Amniotic stem cell (primary cell): ENCODE measurements at places on chromosomes 2 and 18.

- no peak for DNase-seq
Observed at GRCh38 chr2:207635468-207636200, 10.4 kb upstream of the METTL21A start.

- DNase-seq = peak; percentile 47
Observed at GRCh38 chr2:36277146-36277808, 78.3 kb upstream of the CRIM1 start.

DNA sequence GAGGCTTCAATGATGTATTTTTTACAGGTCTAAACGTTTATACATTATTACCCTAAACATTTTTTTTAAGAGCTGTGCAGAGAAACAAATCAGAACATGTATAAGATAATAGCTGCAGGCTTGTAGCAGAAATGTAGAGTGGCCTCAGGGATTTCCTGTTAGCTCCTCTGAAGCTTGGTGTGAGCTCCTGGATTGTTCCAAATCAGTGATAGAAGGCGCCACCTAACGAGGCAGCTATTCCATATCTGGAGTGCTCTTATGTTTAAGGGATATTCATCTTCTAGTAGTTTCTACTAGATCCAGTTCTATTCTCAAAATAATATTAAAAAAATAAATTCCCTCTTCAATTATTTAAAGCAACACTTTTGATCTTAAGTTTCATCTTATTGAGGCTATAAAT lies 93.1 kb downstream of the LRP1B start:
- DNase-seq = no peak

- DNase-seq = no peak
Observed at GRCh38 chr2:160124571-160124970, 62.2 kb upstream of the PLA2R1 start.

DNA sequence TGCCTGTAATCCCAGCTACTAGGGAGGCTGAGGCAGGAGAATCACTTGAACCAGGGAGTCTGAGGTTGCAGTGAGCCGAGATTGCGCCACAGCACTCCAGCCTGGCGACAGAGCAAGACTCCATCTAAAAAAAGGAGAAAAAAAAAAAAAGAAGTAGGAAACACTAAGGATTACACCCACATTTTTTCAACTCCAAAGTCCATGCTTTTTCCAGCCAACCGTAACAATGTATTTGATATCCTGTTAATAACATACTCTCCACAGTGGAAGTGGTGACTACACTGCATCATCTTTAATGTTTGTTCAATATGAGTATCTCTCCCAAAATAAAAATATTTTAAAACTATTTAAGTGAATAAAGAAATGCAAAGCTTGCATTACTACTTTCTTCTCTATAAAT lies 481.6 kb upstream of the ACVR2A start:
- DNase-seq = no peak

GRCh38 chr2:44392338-44392943 lies 30.7 kb downstream of the CAMKMT start:
- DNase-seq = peak; percentile 19

DNA sequence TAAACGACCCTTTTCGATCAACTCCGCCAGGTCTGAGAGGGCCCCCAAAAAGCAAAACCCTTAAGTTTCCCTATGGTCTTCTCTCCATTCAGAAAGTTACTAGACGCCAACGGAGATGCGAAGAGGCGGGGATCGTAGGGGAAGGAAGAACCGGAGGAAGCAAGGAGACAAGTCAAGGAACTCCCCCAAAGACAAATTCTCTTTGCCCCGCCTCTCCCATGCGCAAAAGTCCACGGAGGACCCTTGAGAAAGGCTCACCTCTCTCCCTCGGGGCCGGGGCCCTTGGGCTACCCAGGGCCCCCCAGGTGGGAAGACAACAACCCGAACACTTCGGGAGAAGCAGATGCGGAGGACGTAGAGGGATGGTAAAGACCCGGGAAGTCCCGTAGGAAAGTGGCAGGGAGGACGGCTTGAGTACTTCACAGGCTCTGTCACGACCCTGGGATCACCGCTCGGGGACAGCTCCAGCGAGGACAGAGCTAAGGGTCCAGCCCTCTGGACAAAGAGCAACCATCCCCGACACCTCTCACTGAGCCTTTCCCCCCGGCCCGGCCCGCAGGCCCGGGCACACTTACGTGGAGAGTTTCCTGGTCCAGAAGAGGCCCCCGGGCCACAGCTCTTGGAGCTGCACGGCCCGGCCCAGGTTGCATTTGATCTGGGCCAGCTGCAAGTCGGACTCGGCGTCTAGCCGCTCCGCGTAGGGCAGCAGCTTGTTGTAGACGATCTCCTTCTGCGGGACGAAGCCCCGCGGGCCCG lies 647 bp downstream of the PSME4 start:
- DNase-seq = no peak

- peak; percentile 25 for DNase-seq
Observed at GRCh38 chr2:234044157-234044556, 6.3 kb upstream of the SPP2 start.

DNA sequence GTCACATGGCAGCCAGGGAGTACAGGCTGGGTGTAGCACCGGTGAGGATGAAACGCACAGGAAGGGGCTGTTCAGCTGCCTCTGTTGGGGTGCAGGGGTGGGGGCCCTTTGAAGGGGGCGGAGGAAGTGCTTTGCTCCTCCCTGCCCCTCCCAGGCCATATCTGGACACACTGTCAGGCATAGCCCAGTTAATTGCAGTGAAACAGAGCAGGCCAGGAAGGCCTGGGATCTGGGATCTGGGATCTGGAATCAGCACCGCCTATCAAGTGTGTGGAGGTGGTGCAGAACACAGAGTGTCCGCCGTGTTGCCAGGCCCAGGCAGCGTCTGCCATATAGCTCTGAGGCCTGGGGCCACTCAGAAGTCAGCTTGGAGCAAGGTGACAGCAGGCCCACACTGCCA lies 119.3 kb upstream of the MSH2 start:
- no peak for DNase-seq

- no peak for DNase-seq
Observed at GRCh38 chr2:224386876-224387275, 15.0 kb downstream of the FAM124B start.

GRCh38 chr2:213806125-213806726 lies 522.0 kb downstream of the SPAG16 start:
- peak; percentile 17 for DNase-seq

GRCh38 chr2:106628377-106628776 lies 141.2 kb downstream of the CD8B2 start:
- DNase-seq = no peak

DNA sequence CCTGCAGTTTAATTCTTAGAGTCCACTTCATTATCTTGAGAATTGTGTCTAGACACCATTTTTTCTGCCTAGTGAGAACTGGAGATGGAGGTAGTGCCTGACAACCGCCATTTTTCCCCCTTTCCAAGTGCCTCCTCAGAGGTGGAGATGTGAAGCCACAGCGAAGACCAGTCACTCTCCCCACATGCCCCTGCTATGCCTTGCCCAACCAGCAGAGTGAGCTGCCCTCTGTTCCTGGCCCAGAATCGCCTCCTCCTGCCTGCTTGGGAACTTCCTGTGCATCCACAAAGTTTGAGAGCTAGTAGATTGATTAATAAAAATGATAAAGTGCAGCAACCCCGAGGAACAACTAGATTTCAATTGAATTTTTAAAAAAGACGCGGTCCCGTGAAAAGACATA lies 123.3 kb downstream of the CLIP4 start:
- DNase-seq = no peak

DNA sequence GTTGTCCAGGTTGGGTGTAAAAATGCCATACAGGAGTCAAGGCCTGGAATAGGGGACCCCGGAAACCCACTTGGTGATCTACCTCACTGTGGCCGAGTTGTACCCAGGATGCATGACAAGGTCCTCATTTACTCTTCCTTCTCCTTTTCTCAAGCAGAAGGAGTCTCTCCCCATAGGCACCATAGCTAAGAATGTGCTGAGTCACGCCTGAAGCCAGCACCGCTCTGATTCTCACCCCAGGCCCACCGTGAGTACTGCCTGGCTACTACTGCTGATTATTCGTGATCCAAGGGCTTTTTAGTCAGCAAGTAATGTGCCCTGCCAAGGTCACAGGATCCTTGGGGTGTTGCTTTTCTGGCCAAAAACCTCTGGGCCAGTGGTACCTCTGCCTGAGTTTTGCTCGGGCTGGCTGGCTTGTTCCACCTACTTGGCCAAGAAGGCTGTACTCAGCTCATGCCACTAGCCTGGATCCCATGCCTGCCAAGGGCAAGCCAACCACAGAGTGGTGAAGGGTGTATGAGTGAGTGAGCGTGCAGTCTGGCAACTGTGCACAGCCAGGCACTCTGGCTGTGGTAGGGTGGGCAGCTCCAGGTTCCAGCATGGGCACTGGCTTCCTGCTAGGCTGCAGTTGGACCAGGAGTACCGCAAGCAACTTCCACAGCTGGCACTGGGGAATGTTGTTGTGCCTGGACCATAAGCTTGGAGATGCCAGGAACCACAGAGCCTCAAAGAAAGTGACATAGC lies 650.1 kb upstream of the VRK2 start:
- DNase-seq = no peak

GRCh38 chr2:48107326-48107925 lies 201.1 kb upstream of the FBXO11 start:
- DNase-seq = peak; percentile 65

DNA sequence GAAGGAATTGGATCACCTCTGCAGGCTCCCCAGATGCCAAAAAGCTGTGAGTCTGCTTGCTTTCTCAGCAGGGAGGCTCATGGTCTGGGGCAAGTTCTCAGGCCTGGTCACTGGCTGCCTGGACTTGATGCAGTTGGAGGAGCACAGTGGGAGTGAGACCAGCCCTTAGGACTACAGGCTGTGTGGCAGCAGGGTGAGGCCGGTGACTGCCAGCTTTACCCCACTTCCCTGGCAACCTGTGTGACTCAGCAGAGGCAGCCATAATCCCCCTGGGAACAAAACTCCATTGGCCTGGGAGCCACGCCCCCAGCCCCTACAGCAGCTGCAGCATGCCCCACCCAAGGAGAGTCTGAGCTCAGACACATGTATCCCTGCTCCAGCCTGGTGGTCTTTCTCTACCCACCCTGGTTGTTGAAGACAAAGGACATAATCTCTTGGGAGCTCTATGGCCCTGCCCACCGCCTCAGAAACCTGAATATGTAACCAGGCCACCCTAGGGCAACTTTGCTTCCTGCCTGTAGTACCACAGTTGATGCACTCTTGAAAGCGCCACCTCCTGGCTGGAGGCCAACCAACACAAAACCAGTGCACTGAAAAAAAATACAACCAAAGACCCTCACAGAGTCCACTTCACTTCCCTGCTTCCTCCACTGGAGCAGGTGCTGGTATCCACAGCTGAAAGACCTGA lies 106.8 kb upstream of the SPATS2L start:
- DNase-seq = no peak

GRCh38 chr2:99439971-99440505 lies 49.8 kb downstream of the REV1 start:
- DNase-seq = no peak

DNA sequence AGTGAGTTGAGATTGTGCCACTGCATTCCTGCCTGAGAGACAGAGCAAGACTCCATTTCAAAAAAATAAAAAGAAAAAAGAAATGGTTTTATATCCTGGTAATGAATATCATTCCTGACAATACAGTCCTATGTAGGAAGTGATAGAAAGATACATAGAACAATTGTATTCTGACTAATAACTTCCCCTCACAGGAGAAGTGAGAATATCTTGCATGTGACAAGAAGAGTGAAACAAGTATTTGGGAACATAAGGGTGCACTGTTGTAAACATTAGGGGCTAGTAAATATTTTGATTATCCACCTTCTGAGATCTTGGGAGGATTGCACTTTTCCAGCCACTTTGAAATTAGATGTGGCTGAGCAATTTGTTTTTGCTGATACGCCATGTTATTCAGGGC lies 40.7 kb downstream of the KLHL14 start:
- DNase-seq = no peak

DNA sequence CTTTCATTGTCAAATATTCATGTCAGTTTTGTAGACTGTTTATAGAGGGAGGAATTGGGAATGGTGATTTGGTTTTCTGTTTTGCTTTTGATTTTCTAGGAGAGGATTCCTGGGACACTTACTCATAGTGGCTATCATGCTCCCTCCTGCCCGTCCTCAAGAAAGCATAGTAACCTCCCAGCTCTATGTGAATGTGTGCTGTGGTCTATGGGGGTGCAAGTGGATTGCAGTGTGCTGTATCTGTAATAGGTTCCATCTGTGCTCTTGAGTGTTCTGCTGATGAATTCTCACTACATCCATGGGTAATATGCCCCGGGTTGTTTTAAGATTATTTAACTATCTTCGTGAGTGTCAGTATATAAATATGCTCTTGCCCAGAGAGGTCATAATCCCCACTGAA lies 811.3 kb downstream of the CNTNAP5 start:
- no peak for DNase-seq

DNA sequence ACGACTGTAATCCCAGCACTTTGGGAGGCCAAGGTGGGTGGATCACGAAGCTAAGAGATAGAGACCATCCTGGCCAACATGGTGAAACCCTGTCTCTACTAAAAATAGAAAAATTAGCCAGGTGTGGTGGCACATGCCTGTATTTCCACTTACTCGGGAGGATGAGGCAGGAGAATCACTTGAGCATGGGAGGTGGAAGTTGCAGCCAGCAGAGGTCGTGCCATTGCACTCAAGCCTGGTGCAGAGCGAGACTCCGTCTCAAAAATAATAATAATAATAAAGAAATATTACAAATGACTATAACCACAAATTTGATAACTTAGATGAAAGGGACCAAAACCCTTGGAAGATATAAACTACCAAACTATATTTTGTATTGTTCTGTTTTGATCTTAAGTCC lies 226.3 kb upstream of the GULP1 start:
- DNase-seq = no peak

GRCh38 chr2:181836583-181836982 lies 54.9 kb upstream of the ITPRID2 start:
- no peak for DNase-seq

- no peak for DNase-seq
Observed at GRCh38 chr2:150097901-150098531, 389.5 kb downstream of the RND3 start.

GRCh38 chr2:173122936-173123335 lies 47.3 kb downstream of the MAP3K20 start:
- no peak for DNase-seq
